ENCODE measurements at places on chromosomes 1 and 21. TPM values are rescaled to one million over a fixed set of nuclear protein-coding genes. Genes with fewer than 3 reads are reported as not detected.

ORC1 gene
- 1.00 TPM for total RNA-seq

OR2L2 gene
- 1.5 TPM for total RNA-seq

PLA2G2F gene
- 0.32 TPM for total RNA-seq

C1orf105 gene
- not detected for total RNA-seq

GRCh38 chr1:233180641-233181364 lies 114.7 kb downstream of the PCNX2 start:
- H3K4me1 ChIP-seq = no peaks in the 10 kb centered on the region
- H3K27me3 ChIP-seq = no peaks in the 10 kb centered on the region
- no peaks in the 10 kb centered on the region for H3K36me3 ChIP-seq
- no peak for DNase-seq

GRCh38 chr1:117105722-117106121 lies 15.8 kb downstream of the TRIM45 start:
- no peak for DNase-seq
- H3K36me3 ChIP-seq = no peaks in the 10 kb centered on the region
- H3K27ac ChIP-seq = no peak overlapping the region
- H3K4me3 ChIP-seq = no peak overlapping the region
- H3K4me1 ChIP-seq = no peaks in the 10 kb centered on the region
- no peaks in the 10 kb centered on the region for H3K27me3 ChIP-seq

DNA sequence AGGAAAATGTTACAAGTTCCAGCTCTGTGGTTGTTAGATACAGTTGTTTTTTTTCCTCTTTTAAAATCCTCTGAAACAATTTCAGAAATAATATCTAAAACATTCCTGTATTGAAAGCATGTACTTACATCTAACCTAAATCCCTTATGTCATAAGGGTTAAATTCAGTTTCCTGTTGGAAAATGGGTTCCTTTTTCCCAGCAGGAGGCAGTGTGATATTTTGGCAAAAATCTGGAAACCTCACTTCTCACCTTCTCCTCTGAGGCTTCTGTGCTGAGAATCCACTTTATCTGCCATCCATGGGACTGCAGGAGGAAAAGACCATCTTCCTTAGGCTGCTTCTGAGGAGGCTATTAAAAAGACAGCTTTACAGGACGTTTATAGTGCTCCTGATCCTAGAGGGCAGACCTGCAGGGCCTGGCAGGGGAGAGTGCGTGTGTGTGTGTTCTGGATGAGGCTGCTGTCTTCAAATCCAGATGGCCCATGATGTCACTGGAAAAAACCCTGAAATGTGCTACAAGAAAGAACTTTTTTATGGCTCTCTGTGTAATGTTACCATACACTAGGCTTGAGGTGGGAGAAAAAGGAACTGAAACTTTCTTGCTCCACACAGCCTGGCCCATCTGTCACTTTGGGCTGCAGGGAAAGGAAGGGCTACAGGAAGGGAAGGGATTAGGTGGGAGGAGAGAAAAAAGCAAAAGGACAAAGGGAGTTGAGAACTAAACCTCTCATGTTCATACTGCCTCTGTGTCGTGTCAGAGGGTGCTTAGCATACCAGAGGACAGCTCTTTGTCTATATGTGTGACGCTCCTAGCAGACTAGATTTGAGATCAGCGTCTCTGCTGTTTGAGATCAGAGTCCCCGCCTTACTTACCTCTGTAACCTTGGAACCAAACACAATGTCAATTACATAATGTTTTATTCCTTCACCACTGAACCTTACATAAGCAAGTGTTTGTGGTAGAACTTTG lies 379.2 kb upstream of the SPAG17 start:
- no peaks in the 10 kb centered on the region for H3K27me3 ChIP-seq
- H3K4me1 ChIP-seq = no peaks in the 10 kb centered on the region
- no peak overlapping the region for H3K4me3 ChIP-seq
- H3K27ac ChIP-seq = no peak overlapping the region
- no peak for DNase-seq
- H3K36me3 ChIP-seq = no peaks in the 10 kb centered on the region

GRCh38 chr1:172408958-172409357 lies 11.5 kb upstream of the C1orf105 start:
- H3K27me3 ChIP-seq = no peaks in the 10 kb centered on the region
- no peak for DNase-seq
- H3K36me3 ChIP-seq = no peaks in the 10 kb centered on the region
- no peak overlapping the region for H3K27ac ChIP-seq
- no peaks in the 10 kb centered on the region for H3K4me1 ChIP-seq

- no peak for DNase-seq
- H3K27me3 ChIP-seq = no peaks in the 10 kb centered on the region
- no peaks in the 10 kb centered on the region for H3K4me1 ChIP-seq
- no peaks in the 10 kb centered on the region for H3K36me3 ChIP-seq
- H3K4me3 ChIP-seq = no peak overlapping the region
Observed at GRCh38 chr1:216183454-216183853, 239.8 kb downstream of the USH2A start.

DNA sequence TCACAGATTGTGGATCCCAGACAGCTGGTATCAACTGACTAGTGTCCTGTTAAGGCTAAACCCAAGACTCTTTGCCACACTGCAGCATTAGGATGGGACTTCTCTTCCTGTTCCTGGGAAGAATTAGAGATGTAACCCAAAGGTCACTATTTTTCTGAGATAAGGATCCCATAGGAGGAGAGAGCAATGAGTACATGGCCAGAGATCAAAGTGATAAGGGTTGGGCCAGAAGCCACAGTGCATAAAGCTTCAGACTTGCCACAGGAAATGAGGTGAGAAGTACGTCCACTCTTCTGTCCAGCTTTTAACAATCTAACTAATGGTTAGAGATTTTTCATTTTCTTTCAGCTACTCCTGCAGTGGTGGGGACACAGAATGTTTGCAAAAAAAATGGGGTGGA lies at the start of gene HSD3B1:
HSD3B1 (plus strand) TSS at position 270 of the 400 bp plus-strand sequence. CDS start 267 bp downstream, outside the sequence.
- DNase-seq = no peak
- H3K27me3 ChIP-seq = no peaks in the 10 kb centered on the region
- H3K4me3 ChIP-seq = no peak within 1 kb of the TSS

- peaks cover 15% of the 10 kb centered on the region for H3K4me1 ChIP-seq
- H3K27me3 ChIP-seq = no peaks in the 10 kb centered on the region
- H3K27ac ChIP-seq = peak within 1 kb of the TSS; percentile 68
Observed at GRCh38 chr1:86546787-86547221, at the start of gene CLCA4. Gene CLCA4, plus strand, starts transcription at chr1:86547078. Its CDS starts 42 bp downstream, at chr1:86547120.

- no peaks in the 10 kb centered on the region for H3K4me1 ChIP-seq
- H3K27ac ChIP-seq = no peak overlapping the region
- no peaks in the 10 kb centered on the region for H3K27me3 ChIP-seq
- H3K36me3 ChIP-seq = no peaks in the 10 kb centered on the region
- DNase-seq = no peak
- no peak overlapping the region for H3K4me3 ChIP-seq
Observed at GRCh38 chr1:209480345-209480744, 103.2 kb upstream of the CAMK1G start.

DNA sequence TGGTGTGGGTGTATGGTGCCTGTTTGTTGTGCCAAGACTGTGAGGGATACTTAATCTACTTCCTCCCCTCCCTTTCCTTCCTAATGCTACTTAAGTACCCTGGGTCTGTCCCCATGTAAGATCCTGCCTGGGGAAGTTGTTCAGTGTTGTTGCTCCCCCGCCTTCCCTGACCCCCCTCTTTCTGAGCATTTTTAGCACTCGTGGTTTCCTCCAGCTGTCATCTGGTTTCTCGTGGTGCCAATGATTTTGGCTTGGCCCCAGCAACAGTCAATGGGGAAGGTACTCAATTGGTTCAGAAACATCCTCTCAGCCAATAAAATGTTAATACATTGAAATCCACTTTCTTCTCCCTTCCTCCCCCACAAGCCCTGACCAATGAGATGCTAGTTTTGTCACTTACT lies 8.0 kb upstream of the B4GALT3 start:
- H3K27ac ChIP-seq = peak overlapping the region; percentile 73
- H3K36me3 ChIP-seq = no peaks in the 10 kb centered on the region
- H3K4me3 ChIP-seq = no peak overlapping the region
- H3K27me3 ChIP-seq = no peaks in the 10 kb centered on the region
- peak; percentile 83 for DNase-seq
